ENCODE measurements at places on chromosomes 16 and 17.

- no peak for DNase-seq
These were observed 59.7 kb downstream of the YWHAE start for GRCh38 chr17:1340371-1340770.

DNA sequence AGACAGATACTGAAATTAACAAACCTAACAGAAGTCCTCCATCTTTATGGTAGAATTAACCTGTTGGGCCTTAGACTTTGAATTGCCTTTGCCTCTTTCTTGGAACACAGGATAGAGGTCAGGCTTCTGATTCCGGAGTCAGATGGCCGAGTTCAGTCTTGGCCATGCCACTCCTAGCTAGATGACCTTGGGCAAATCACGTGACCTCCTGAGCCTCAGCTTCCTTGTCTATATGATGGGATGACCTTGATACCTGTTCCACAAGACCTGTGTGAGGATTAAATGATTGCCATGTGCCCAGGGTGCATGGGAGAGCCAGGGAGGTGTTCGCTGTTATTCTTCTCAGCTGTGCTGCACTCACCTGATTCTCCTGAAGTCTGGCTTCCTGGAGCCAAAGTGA lies 161.4 kb downstream of the CMIP start:
- no peak for DNase-seq

GRCh38 chr17:65184235-65184959 lies 47.2 kb downstream of the RGS9 start:
- DNase-seq, result no peak

- no peak for DNase-seq
These were observed 2.9 kb upstream of the CXCL16 start for GRCh38 chr17:4742629-4743028.

DNA sequence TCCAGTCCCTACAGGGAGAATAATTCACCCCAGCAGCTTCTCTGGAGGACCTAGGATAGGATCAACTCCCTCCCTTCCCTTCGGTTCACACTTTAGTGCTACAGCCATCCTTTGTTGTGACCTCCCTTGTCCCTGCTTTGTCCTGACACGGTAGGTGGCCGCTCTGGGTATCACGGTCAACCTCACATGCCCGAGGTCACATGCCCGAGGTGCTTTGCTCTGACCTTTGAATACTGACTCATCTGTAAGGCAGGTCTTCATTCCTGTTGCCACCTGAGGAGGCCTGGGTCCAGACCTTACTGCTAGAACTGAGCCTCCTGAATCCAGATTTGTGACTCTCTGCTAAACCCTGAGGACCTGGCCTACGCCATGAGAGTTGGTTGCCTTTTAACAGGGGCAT lies 19.7 kb downstream of the ALKBH5 start:
- DNase-seq, result no peak

DNA sequence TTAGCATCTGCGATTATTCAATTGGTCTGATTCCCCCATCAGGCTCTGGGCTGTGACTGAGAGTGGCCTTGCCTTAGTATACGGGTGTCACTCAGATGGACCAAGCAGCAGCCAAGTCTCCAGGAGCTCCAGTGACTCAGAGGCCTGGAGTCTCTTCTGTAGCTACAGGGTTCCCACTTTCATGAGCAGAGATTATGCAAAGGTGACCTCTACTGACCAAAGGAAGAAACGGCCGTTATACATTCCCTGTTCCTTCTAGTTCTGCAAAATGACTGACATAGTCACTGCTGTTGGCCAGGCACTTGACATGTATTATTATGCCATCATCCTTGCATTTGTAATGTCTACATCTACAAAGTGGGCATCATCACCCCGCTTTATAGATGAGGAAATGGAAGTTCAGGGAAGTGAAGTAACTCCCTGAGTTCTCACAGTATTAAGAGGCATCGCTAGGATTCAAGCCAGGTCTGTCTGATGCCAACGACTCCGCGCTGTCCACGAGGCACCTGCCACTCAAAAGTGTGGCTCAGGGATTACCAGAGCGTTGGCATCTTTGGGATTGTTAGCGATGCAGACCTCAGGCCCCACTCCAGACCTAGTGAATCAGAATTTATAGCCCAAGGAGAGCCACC lies 23.3 kb downstream of the SLC38A7 start:
- peak; percentile 36 for DNase-seq

GRCh38 chr16:4306470-4307214 lies 9.2 kb upstream of the GLIS2 start:
- DNase-seq, result no peak

- DNase-seq, result no peak
These were observed 8.9 kb upstream of the SERPINF2 start for GRCh38 chr17:1733759-1734158.

DNA sequence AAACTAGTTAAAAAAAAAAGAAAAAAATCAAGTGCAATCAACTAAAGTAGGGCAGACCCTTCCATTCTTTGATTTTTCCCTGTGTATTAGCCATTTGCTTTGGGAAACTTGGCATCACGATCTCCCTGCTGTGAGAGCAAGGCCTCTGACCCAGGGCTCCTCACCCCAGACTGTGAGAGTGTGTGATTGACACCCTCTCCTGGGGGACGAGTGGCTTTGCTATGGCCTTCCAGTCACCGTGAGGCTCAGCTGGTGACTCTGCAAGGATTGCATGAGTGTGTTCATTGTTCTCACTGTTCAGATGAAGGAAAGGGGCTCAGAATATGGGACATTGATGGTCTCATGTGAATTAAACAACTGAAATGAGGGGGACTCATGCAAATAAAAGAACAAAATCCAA lies 69.0 kb upstream of the BCAR1 start:
- no peak for DNase-seq

DNA sequence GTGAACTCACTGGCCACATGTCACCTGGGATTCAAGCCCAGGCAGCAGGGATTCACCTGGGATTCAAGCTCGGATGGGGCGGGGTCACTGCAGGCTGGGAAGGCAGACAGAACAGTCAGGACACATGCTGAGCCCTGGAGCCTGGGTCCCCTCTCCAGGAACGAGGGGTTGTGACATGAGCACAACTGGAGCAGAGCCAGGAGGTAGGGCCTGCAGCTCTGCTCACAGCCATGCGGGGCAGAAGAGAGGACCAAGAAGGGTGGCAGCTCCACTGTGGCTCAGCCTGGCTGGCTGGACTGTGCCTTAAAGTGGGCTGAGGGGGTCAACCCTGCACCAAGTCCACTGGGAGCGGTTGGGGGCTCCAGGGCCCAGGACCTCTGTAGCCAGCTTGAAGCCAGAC lies 150.1 kb downstream of the RAB11FIP4 start:
- no peak for DNase-seq

GRCh38 chr17:12619459-12620199 lies 46.1 kb upstream of the MYOCD start:
- no peak for DNase-seq

DNA sequence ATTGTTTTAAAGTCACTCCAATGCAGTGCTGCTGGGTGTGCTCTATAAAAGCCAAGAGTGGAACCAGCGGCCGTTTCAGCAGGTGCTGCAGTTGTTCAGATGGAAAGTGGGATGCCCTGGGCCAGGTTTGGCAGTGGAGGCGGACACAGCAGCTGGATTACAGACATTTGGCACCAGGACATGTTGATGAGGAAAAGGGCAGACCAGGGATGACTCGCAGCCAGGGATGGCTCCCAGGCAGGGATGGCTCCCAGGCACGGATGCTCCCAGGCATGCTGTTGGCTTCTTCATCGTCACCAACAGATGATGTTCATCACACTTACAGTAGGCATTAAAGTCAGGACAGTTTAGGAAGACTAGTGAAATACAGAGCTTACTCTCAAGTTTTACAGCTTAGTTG lies 10.0 kb downstream of the GAN start:
- DNase-seq, result no peak

DNA sequence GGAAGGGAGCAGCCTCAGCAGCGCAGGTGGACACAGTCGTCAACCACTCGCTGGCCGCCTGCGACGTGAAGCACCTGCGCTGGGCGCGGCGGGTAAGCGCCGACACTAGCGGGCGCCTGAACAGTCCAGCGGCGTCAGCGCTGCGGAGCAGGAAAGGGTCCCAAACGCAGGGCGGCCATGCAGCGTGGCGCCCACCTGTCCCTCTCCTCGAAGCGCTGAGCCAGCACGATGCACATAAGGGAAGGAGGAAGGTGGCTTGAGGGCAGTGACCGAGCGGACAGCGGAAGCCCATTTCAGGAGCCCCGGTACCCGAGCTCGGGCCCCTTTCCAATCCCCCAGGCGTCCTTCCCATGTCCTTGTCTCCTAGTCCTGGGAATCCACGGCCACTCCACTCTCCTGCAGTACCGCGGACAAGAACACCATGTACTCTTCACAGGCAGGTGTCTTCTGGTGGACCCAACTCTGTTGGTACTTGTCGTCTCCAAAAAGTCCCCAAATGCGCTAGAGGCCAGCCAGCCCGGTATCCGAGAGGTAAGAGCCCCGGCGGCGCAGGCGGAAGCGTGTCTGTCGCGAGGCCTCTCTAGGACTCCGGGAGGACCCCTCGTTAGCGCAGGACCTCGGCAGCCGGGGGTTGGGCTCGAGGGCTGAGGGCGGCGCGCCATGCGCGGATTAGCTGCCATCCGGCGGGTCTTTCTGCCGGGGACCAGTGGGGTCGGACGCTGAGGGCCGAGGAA lies 14.4 kb downstream of the ZNF232 start:
- DNase-seq, result peak; percentile 87
